Activated naive CD4-positive, alpha-beta T cell treated with Interleukin-2 at 50 U/mL for 16 hours (primary cell): ENCODE measurements at places on chromosomes 3 and 15.

GRCh38 chr3:113743006-113743630, 2.9 kb downstream of the NAA50 start:
- no peak for DNase-seq

GRCh38 chr3:134392336-134392983, 18.2 kb upstream of the AMOTL2 start:
- DNase-seq, result no peak

DNA sequence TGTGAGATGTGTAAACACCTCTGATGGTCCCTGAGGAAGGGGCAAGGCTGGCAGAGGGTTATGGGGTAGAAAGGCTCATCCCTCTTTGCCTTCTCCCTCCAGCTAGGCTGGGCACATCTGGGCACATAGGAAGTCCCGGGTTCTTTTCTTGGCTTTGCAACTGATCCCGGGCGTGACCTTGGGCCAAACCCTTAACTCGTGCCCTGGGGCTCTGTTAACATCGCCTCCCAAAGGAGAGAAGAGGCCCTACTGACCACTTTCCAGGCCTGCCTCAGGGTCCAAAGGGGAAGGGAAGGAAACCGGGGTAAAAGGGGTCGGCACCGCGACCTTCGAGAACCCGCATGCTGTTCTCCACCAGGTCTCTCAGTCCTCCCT, 549 bp downstream of the C3orf18 start:
- no peak for DNase-seq

DNA sequence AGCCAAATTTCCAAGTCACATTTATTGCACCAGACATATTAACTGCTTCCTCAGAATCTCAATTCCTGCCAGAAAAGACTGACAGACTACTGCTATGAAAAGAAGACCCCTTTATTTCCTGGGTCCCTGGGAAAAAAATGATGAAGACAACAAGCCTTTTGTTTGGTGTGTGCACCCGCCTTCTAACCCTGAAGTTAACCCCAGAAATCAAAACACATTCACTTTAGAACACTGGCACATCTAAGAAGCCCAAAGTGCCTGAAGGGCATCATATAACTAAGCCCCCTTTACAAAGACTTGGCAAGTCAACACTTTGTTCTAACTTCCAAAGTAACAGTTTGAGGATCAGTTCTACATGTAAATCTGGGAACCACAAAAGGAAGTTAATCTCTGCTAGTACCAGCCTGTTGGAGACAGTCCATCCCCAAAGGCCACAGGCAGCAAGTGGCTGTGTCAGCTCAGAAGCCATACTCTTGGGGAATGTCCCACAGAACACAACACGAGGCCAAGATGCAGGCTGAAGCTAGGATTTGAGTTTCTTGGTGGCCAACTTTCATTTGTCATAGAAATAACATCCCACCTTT, 16.3 kb upstream of the ATP1B3 start:
- DNase-seq, result no peak

GRCh38 chr3:14156843-14157561, 21.4 kb downstream of the XPC start:
- no peak for DNase-seq

DNA sequence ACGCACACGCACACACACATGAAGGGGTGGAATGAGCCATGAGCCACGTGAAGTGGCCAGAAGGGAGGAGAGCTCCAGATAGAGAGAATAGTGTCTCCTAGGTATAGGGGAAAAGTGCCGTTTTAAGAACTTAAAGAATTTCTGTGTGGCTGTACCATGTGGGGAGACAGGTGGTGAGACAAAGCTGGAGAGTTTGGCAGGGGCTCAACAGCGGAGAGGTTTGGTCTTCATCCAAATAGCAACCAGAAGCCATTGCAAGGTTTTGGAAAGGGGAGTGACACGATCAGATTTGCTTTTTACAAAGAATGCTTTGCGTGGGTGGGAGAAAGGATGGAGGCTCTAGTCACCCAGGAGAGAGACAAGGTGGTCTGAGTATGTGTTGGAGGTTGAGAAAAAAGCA, 146.0 kb downstream of the IL20RB start:
- DNase-seq, result no peak

GRCh38 chr3:117282566-117282965, 573.0 kb downstream of the TUSC7 start:
- DNase-seq, result no peak
